ENCODE measurements at places on chromosomes 2 and 18.

GRCh38 chr2:128734521-128735295 is 416.0 kb upstream of the HS6ST1 start:
- DNase-seq = no peak

GRCh38 chr2:241814393-241814642 is 5.3 kb downstream of the NEU4 start:
- no peak for DNase-seq

DNA sequence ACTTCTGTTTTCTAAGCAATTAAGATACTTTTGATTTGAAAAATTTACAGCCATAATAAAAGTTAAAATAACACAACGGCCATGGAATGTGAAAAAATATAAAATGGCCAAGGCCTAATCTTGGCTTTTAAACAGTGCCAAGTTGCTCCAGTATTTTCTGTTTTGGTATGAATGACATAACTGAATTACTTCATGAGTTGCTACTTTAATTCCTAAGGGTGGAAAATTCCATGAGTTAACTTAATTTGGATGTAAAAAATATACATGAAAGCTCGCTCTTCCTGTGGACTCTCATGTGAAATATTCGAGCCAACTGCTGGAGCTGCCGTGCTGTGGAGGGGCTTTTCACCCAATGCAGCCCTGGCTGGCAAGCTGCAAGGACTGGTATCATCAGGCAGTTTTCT is 286.0 kb upstream of the CCDC68 start:
- no peak for DNase-seq

DNA sequence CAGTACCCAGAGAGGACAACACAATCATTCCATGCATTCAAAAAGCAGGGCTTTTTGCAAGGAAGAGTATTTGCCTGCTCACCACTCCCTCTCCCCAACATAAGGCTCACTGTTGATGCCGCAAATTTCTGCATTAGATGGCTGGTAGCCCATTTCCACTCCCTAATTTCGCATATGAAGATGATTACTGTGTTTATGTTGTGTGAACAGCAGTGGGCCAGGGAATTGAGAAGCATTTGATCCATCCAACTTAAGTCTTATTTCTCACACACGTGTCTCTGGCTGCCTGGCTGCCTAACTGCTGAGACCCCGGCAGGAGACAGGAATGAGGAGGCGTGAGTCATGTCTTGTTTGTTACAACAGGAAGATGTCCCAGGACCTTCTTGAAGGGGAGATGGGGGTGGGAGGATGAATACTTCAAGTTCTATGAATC is 294.1 kb downstream of the ALK start:
- no peak for DNase-seq

- no peak for DNase-seq
Measured at GRCh38 chr2:43305517-43305916, 79.1 kb upstream of the ZFP36L2 start.

- DNase-seq = no peak
Measured at GRCh38 chr2:196336207-196336606, 164.8 kb upstream of the STK17B start.

- no peak for DNase-seq
Measured at GRCh38 chr2:197515315-197515738, 539 bp upstream of the MOB4 start.

DNA sequence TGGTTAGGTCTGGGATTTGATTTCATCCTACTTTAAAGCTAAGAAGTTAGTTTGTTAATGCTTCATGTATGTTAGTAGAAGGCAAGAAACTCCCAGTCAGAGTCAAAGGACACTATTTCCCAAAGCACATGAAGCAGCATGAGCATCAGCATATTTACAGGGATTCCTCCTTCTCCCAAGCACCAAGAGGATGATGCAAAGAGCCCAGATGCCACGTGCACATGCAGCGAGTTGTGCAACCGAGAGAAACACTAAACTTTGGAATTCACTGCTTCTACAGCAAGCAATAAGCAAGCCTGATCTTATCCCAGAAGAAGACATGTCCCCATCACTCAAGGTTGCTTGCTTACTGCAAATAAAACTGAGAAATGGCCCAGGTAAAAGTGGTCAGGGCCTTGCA is 32.5 kb downstream of the CPO start:
- DNase-seq = no peak

DNA sequence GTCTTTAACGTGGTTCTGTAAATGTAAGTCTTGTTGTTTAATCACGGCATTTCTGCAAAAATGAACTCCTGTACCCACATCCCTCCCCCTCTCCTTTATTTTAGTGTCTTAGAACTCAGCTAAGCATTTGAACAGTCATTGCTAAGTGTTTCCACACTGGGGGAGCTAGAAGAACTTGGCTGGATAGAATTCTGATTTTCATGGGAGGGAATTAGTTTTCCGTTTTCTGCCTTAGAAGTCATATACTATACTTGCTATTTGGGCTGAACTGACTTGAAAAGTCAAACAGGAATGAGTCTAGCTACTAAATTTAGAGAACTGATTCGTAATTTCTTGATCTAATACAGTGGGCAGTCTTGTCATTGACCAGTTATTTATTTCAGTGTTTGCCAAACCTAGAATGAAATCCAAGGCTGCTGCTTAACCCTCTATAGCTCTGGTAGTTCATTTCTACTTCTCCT is 61.1 kb downstream of the FMNL2 start:
- no peak for DNase-seq

- DNase-seq = no peak
Measured at GRCh38 chr2:73911548-73912208, 15.0 kb upstream of the DGUOK start.

DNA sequence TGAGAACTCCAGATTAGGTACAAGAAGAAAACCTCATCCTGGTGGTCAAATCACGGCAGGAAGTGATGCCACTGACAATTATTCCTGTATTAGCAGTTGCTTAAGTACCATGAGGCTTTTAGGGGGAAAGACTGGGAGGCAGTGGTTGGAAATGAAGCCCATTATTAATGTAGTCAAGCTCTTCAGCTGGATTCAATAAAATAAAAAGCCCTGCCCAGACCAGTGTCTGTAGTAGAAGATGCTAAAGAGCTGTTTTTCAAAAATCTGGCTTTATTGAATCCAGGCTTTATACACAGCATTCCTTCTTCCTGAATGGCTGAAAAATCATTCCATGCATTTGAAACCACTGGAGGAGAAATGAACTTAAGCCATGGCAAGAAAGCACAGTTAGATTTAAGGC is 155.2 kb downstream of the BCL2 start:
- no peak for DNase-seq

GRCh38 chr18:2035056-2035455 is 536.2 kb downstream of the METTL4 start:
- no peak for DNase-seq

DNA sequence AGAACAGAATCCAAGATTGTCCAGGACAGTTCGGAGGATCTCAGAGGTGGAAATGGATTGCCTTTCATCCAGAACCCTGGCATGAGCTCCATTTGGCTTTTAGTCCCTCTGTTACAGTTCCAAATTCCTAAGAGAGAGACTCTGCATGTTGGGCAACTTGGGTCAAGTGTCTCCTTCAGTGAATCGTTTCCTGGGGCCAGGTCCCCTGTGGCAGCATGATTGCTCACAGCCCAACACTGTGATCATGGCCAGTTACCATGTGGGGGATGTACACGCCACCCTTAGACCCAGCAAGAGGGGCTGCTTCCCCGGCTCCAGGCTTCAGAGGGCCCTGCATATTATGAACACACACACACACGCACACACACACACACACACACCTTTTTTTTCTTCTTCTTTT is 118.6 kb upstream of the GLI2 start:
- no peak for DNase-seq

- DNase-seq = no peak
Measured at GRCh38 chr2:79910643-79911042, 393.9 kb downstream of the LRRTM1 start.

DNA sequence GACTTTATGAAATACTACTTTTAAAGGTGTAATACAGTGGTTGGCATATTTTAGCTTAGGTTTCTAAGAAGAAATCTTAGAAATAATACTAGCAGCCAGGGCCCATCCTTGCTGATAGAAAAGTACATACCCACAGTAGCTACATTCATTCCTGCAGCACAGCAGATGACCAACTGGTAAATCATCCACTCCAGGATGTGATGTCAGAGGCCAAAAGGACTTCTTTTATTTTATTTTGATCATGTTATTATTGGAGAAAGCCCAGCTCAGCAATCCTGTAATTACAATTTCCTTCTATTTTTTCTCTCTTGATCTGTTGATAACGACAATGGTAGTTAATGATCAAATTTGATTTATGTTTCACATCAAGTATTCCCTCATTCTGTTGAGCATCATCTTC is 18.0 kb upstream of the TTN start:
- DNase-seq = no peak

DNA sequence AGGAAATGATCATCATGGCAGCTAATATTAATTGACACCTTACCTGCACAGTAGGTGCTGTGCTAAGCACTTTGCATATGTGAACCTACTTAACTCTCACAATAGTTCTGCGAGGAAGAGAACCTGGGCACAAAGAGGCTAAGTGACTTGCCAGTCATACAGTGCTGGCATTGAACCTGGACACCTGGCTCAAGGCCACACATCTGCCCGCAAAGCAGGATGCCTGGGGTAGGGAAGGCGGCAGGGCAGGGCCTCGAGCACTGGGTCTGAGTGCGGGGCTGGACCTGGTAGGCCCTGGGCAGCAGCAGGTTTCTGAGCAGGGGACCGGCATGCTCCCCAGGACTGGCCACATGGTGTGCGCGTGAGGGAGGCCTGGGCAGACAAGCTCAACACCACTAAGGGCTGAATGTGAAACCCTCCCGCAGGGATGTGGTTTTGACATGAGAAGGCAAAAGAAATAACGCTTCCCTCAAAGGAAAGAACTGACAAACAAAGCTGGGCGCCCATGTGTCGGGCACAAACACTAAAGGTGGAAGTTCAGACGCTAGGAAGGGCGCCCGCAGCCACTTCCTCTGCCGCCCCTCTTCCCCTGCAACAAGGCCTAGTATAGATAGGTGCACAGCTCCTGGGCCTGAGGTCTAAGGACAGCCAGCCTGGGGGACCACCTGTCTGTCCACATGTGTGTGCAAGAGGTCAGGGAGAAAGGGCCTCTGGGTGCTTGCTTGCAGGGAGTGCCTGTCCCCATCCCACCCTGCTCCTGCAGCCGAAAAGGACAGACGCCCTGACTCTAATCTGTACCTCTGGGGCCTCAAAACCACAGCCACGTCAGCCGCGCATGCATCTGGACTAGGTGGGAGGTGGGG is 92.5 kb downstream of the ZFP36L2 start:
- DNase-seq = no peak

- DNase-seq = no peak
Measured at GRCh38 chr2:70778676-70779075, 10.7 kb upstream of the ADD2 start.

GRCh38 chr18:55470826-55471225 is 117.2 kb downstream of the TCF4 start:
- DNase-seq = no peak

- DNase-seq = no peak
Measured at GRCh38 chr18:62683935-62684334, 31.4 kb upstream of the PHLPP1 start.

GRCh38 chr2:45588158-45588829 is 22.8 kb downstream of the SRBD1 start:
- no peak for DNase-seq

DNA sequence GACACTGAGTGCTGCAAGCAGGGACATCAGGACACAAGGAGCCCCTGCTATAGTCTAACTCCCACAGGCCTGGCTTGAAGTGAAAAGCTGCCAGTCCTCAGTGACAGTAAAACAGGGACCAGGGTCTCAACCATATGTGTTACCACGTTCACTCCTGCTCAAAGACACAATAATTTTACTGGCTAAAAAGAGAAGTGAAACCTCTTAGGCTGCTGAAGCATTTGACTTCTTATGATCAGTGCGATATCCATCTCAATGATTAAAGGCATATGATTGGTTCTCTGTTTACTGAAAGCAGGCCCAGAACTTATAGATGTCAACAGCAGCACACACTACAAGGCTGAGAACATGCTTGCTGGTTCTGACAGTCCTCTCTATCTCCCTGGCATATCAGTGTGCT is 129.8 kb upstream of the LMAN1 start:
- DNase-seq = no peak

DNA sequence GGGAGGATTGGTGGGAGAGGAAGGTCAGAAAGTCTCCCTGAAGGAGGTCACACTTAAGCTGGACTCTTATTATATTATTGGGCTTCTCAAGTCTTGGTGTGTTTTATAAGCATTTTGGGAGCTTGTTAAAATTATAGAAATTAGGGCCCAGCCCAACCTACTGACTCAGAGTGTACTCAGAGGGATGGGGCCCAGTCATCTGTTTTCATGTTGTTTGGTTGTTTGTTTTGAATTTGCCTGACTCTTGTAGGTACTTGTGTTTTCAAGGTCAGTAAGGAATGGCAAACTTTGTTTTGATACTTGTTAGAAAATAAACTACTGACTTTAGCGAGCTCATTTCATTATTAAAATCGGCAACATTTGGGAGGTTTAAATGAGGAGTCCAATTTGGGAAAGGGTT is 152.0 kb downstream of the INSIG2 start:
- no peak for DNase-seq

GRCh38 chr18:9992973-9993520 is 79.2 kb downstream of the VAPA start:
- no peak for DNase-seq

- no peak for DNase-seq
Measured at GRCh38 chr2:128644156-128644555, 325.5 kb upstream of the HS6ST1 start.

- DNase-seq = no peak
Measured at GRCh38 chr2:113217455-113218282, 43.9 kb downstream of the PSD4 start.

Measured in NCI-H2107 (cell line).